ENCODE measurements at places on chromosomes 12 and 14.

DNA sequence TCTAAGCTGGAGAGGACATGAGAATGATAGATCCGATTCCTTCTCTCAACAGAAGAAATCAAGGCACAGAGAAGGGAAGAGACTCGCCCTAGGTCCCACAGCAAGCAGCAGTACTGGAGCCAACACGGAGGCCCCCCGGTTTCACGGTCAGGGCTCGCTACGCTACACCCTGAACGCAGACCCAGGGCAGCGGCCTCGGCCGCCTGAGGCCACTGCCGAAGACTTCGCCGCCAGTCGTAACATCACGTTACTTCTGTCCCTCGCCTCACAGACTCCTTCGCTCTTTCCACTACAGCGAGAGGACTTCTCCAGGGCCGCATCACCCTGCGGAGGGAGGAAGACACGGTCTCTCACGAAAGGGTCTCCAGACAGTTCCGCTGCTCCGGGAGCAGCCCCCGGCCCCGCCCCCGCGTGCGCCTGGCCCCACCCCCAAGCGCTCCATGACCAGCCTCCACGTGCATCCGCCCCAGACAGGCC, 411 bp upstream of the DCAF4 start:
- DNase-seq = no peak

DNA sequence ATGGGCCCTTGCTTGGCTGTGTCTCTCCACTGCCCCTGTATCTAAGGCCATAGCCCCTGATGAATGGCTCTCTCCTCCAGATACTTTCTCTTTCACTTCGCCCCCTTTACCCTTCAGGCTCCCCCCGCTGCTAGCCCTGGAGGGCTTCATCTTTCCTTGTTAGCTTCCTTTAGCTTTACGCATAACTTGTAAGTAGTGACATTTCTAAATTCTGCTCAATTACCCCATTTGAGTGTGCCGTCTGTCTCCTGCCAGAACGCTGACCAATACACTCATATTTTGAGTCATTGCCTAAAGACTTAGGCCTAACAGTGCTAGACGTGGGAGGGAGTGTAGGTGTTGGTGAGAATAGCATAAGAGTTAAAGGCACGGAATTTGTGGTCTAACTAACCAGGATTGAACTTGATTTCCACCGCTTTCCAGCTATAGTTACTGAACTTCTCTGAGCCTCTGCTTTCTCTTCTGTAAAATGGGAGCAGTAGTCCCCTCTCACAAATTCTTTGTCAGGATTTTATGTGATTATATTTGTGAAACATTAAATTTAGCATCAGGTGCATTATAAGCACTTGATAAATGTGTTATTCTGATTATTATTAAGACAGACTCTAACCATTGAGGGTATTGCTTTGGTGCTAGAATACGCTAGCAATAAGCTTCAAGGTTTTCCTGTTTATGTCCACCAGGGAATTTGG, 129.3 kb downstream of the ZFP36L1 start:
- no peak for DNase-seq

DNA sequence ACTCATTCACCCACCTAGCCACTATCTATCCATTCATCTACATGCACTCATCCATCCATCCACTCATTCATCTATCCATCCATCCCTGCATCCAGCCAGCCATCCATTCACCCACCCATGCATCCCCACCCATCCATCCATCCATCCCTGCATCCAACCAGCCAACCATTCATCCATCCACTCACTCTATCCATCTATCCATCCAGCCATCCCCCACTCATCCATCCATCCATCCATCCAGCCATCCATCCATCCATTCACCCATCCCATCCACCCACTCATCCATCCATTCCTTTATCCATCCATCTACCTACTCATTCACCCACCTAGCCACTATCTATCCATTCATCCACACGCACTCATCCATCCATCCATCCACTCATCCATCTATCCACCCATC, 73.1 kb downstream of the NOC4L start:
- no peak for DNase-seq

DNA sequence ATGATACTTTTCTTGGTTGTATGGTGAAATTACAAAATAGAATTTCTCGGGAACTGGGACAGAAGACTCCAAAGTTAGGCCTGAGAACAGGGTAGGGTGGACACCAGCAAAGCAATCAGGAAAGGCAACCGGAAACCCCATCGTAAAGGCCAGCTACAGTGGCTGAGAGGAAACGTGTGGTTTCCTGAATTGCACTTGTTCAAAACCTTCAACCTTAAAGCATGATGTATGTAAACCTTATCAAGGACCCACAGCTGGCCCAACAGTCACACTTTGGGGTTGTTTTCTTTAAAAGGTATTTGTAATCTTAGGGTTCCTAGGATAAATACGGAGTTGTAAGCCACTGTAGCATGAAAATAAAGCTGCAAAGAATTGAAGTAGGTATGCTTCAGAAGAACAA, 2.2 kb upstream of the PTGDR start:
- DNase-seq = no peak

DNA sequence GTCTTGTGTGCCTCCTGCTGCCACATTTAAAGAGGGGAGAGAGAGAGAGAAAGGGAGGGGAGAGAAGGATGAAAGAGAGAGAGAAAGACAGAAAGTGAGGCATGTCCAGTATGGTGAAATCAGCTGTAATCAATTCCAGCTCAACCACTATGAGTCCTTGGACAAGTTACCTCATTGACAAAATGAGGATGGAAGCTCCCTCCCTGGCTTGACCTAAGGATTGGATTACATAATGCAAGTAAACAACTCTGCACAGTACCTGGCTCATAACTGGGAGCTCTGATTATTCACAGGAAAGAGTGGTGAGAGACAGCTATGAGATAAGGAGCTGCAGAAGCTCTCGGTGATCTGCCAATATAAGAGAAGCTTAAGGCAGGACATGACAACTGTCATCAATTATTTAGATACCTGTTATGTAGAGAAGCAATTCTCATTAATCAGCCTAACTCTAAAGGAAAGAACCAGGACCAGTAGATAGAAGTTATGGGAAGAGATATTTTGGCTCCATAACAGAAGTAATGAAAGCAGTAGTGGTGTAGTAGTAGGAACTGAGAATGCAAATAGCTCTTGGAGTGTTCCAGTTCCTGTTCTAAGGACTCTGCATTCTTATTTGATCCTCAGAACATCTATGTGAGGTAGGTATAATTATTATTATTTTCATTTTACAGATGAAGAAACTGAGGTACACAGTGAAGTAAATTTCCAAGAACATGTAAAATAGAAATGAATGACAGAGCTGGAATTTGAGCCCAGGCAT, 791.6 kb downstream of the DIO2 start:
- DNase-seq = no peak

GRCh38 chr12:91361864-91362263, 179.2 kb upstream of the DCN start:
- peak; percentile 70 for DNase-seq

GRCh38 chr14:36508418-36509068, 11.5 kb downstream of the NKX2-1 start:
- DNase-seq = no peak

- DNase-seq = no peak
Observed at GRCh38 chr14:89296281-89296745, 120.7 kb downstream of the FOXN3 start.

DNA sequence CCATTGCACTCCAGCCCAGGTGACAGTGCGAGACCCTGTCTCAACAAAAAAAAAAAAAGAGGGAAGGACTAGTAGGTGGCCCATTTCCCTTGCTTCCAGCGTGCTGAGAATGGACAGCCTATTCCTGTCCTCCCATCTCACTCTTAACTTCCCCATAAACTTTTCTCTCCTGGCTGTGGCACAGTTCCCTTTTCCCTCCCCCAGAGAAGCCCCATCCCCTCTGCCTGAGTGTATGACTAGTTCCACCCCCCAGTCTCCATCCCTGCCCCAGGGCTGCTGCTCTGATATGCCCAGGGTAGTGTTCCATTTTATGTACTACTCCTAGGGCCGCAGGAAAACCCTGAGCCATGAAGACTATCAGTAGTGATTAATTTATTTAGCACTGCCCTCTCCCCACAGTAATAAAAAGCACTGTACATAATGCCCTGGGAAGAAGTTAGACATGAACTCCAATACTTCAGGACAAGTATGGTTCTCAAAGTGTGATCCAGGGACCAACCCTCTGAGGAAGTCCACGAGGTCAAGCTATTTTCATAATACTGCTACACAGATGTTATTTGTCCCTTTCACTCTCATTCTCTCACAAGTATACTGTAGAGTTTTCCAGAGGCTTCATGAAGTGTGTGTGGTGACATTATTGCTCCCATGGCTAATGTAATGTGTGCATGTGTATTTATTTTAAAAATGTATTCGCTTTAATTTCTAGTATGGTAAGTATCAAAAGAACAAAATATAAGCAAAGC, 11.5 kb upstream of the CHD4 start:
- no peak for DNase-seq

- no peak for DNase-seq
Observed at GRCh38 chr12:44775901-44776300, 100.2 kb downstream of the NELL2 start.

GRCh38 chr12:109510196-109510595, 32.8 kb downstream of the UBE3B start:
- DNase-seq = no peak

DNA sequence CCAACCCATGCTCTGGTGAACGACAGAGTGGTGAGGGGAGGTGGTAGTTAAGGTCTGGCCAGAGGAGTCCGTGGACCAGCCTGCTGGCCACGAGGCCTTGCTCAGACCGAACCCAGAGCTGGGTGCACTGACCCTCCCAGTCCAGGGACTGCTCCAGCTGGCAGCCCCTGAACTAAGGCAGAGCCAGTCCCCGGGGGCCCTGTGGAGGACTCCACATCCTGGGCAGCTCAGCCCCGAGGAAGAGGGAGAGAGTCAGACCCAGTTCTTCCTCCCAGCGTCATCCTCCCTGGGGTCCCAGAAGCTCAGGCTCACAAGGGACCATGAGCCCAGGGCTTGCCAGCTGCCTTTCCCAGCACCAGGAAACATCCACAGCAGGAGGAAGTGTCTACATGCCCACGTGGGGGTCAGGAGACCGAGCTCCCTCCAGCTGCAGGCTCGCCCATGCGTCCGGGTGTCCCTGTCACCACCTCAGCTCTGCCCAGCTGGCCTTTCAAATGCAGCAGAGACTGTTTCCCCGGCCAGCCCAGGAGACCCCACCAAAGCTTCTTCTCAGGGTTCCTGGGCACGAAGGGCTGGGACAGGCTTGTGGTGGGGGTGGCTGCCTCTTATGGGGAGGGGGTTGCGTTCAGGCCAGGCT, 194.4 kb downstream of the KIF26A start:
- no peak for DNase-seq

GRCh38 chr14:24630087-24630871, 3.7 kb downstream of the GZMB start:
- no peak for DNase-seq

- no peak for DNase-seq
Observed at GRCh38 chr12:92912052-92912451, 17.0 kb downstream of the EEA1 start.

DNA sequence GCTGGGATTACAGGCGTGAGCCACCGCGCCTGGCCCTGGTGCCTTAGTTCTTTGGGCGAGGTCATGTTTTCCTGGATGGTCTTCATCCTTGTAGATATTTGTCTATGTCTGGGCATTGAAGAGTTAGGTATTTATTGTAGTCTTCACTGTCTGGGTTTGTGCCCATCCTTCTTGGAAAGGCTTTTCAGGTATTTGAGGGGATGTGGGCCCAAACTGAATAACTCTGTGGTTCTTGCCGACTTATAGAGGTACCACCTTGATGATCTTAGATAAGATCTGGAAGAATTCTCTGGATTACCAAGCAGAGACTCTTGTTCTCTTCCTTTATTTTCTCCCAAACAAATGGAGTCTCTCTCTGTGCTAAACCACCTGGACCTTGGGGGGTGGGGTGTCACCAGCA, 18.9 kb downstream of the FGD4 start:
- DNase-seq = no peak

DNA sequence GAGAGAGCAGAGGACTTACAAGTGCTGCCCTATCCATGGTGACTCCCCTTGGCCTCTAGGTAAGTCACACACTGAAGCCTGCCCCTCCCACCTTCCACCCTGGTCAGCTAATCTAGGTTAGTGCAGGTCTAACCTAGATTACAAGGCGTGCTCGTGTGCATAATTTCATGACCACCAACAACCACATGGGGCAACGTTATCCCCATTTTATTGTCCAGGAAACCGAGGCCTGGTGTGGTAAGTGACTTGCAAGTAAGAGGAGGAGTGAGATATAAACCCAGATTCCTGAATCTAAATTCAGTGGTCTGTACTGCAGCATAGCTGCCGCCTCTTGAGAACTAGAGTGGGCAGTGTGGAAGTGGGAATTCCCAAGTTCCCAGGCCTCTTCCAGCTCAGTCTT, 171.1 kb downstream of the DAD1 start:
- no peak for DNase-seq

DNA sequence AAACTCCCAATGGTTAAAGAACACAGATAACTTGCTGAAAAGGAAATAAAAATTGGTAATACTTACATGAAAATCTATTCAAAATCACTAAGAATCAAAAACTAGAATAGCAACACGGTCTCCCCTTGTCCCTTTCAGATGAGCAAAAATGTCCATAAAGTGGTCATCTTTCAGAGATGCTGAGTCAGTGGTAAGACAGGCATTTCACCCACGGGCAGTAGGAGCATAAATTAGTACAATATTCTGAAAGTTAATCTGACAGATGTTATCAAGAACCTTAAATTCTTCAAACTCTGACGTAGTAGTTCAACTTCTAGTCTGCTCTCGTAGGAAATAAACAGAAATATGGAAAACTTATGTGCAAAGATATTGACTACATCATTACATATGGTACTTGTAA, 33.1 kb upstream of the GNPNAT1 start:
- no peak for DNase-seq

GRCh38 chr14:45144658-45145057, 8.9 kb downstream of the FANCM start:
- no peak for DNase-seq

DNA sequence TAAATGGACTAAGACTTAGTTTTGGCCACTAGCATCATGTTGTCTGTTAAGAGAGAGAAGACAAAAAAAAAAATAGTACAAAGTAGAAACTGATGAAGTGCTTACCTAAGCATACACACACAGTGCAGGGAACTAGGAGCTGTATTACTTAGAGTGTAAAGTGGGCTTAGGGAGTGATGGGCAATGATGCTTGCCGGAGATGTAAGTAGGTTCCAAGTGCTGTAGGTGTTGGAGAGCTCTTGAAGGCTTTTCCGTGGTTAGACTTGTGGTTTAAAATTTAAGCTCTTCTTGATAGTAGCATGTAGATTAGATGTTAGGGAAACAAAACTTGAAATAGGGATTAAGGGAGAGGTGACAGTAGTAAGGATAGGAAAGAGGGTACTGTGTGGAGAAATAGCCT, 34.7 kb downstream of the MIA2 start:
- peak; percentile 20 for DNase-seq

DNA sequence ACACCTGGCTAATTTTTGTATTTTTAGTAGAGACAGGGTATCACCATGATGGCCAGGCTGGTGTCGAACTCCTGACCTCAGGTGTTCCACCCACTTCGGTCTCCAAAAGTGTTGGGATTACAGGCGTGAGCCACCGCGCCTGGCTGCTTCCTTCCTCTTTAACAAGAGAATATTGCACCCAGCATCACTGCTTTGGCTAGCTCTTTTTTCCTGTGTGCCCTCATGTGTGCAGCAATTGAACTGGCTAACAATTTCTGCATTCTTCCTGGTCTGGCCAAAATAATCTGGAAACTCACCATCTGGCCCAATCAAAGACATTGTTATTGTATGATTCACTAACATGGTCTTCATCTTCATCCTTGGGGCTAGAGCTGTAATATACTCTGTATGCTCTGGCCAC, 2.7 kb upstream of the ASB8 start:
- DNase-seq = no peak

- DNase-seq = no peak
Observed at GRCh38 chr14:102075155-102075554, 11.7 kb downstream of the HSP90AA1 start.

Measured in ACHN (cell line).